ENCODE measurements at places on chromosomes 1 and 21. TPM values are rescaled to one million over a fixed set of nuclear protein-coding genes. Genes with fewer than 3 reads are reported as not detected.

DNA sequence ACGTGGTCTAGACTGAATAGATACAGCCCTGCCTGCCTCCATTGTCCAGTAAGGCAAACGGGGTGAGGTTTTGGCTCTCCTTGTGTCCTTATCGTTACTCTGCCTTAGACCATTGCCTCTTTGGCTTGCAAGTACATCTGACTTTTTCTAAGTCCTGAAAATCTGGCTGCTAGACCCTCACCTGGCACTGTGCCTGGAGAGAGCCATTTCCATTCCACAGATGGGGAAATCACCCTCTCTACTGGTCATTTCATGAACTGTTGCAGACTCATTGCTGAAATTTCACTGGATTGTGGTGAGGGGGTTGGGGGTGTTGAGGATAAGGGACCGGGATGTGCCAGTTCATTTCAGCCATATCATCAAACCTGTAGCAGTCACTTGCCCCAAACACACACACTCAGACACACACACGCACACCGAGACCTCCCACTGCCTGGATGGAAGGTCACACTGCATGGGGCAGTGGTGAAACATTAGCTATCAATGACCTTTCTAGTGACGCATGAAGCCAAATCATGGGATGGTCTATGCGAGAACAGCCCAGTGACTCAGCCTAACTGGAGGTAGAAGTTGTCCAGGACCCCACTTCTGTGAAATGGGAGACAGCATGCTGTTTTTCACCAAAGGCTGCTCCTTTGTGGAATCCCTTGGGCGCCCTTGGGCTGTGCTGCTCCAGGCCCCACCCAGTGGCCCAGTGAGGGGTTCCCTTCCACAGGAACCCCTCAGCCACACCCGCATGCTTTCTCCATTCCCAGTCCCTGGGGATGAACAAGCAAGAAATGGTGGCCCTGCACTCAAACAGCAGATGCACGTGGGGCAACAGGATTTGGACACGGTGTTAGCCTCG, 34.9 kb upstream of the VASH2 start:
- DNase-seq, result no peak

- no peak for DNase-seq
Measured at GRCh38 chr1:1432274-1432950, 3.1 kb upstream of the VWA1 start.

Gene VANGL2
- 0.28 TPM for polyA plus RNA-seq

Gene TFAP2E
- polyA plus RNA-seq, result 0.24 TPM

DNA sequence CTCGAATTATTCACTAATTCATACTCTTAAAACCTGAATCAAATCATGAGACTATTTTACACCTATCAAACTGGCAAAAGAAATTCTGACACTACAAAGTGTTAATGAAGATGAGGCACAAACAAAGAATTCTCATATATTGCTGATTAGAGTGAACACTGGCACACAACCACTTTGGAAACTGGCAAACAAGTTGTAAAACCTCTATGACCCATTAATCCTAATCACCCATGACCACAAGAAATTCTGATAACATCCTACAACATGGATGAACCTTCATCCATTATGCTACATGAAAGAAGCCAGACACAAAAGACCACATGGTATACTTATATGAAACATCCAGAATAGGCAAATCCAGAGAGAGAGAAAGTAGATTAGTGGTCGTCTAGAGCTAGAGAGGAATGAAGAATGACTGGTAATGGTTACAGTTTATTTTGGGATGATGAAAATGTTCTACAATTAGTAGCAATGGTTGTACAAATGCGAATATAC, 8.5 kb downstream of the GPBP1L1 start:
- no peak for DNase-seq

GRCh38 chr1:190858140-190858539, 380.5 kb upstream of the BRINP3 start:
- DNase-seq, result no peak

Measured in GM12878 (cell line).